ENCODE measurements at places on chromosomes 13 and 19. TPM values are rescaled to one million over a fixed set of nuclear protein-coding genes. Genes with fewer than 3 reads are reported as not detected.

The KLK3 gene
- not detected for total RNA-seq

The MOB3A gene
- total RNA-seq: 14.2 TPM

The ZNF791 gene
- 16.5 TPM for total RNA-seq

The KLK14 gene
- total RNA-seq: 0.16 TPM

The KIR2DL3 gene
- 0.09 TPM for total RNA-seq

The LAIR2 gene
- not detected for total RNA-seq

The LYL1 gene
- 0.41 TPM for total RNA-seq

The RGL3 gene
- 0.60 TPM for total RNA-seq

The ZMYM5 gene
- total RNA-seq: 15.2 TPM

The F10 gene
- 1.5 TPM for total RNA-seq

The ZNF682 gene
- total RNA-seq: 16.2 TPM

The ZNF814 gene
- total RNA-seq: 35.0 TPM

The ZNF444 gene
- 20.1 TPM for total RNA-seq

The ELF1 gene
- 9.9 TPM for total RNA-seq

DNA sequence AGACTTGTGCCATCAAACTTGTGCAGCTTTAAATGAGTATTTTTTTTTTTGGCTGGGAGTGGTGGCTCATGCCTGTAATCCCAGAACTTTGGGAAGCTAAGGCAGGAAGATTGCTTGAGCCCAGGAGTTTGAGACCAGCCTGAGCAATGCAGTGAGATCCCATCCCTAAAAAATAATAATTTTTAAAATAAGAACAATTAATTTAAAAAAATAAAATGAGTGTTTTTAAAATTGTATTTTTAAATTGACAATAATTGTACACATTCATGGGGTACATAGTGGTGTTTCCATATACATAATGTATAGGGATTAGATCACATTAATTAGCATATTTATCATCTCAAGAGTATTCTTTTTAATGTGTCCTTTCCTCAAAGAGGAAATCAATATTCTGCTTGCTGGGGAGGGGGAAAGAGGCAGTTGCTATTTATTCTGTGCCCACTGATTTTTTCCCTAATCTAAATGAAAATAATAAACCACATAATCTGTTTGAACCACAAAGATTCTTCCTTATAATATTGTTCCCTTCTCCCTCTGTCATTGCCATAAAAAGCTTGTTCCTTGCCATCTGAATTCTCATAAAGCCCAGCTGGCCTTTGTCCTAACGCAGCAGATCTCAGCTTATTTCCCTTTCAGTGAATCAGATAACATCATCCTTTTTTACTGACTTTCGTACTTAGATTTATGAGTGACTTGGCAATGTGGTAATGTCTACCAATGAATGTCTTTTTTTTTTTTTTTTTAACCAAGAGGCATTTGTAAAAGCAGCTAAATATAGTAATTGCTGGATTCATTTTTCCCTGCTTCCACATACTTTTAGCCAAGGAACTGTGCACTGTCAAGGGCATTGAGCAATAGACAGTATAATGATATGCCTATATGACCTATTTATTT is 81.8 kb upstream of the RUBCNL start:
- peak; percentile 91 for ATAC-seq

DNA sequence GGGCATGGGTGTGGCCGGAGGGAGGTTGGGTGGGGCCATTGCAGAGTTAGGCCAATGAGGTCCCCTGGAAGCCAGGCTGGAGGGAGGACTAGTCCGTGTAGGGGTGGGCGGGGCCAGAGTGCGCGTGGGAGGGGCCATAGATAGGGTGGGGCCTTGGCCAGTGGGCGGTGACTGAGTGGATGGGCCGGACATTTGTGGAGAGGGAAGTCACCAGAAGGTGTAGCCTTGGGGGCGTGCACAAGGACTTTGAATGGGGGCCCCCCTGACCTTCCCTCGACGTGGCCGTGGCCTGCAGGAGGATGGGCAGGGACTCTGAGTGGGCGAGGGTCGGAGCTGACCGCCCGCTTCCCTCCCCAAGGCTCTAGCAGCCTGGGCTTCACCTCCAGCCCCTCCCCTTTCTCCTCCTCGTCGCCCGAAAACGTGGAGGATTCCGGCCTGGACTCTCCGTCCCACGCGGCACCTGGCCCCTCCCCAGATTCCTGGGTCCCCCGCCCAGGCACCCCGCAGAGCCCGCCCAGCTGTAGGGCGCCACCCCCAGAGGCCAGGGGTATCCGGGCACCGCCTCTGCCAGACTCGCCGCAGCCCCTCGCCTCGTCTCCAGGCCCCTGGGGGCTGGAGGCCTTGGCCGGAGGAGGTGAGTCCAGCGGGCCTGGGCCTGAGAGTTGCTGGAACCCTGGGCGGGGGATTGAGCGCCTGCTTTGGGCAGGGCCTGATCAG is 16.5 kb upstream of the B3GNT3 start:
- ATAC-seq: peak; percentile 74

- ATAC-seq: no peak
These were observed 2.0 kb downstream of the SPACA6 start for GRCh38 chr19:51695088-51695487.

DNA sequence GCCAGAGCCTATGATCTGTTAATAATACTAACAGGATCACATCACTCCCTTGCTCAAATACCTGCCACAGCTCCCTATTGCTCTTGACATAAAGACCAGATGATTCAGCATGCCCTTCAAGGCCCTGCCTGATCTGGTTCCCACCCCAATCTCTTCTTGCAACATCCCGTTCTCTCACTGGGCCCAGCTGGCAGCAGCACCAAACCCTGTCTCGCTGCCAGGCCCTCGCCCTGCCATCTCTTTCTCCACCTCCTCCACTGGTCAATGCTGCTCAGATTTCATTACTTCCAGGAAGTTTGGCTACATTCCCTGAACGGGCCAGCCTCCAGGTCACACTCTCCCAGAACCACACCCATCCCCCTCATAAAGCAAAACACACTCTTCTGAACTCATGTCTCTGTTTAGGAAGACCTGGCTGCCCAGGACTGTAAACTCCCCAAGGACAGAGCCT is 8.6 kb upstream of the BCAT2 start:
- ATAC-seq: no peak

GRCh38 chr19:54470991-54471782 is 1.9 kb downstream of the CDC42EP5 start:
- ATAC-seq: peak; percentile 5

- no peak for ATAC-seq
These were observed 17.2 kb upstream of the SLITRK6 start for GRCh38 chr13:85816413-85816812.

GRCh38 chr13:89490661-89491060 is 1819.5 kb downstream of the SLITRK5 start:
- no peak for ATAC-seq

- ATAC-seq: no peak
These were observed 7.1 kb downstream of the HNRNPM start for GRCh38 chr19:8451885-8452284.

GRCh38 chr19:1645299-1645698 is 7.1 kb downstream of the TCF3 start:
- ATAC-seq: no peak

- ATAC-seq: no peak
These were observed 109.3 kb downstream of the COL4A2 start for GRCh38 chr13:110416131-110417025.

DNA sequence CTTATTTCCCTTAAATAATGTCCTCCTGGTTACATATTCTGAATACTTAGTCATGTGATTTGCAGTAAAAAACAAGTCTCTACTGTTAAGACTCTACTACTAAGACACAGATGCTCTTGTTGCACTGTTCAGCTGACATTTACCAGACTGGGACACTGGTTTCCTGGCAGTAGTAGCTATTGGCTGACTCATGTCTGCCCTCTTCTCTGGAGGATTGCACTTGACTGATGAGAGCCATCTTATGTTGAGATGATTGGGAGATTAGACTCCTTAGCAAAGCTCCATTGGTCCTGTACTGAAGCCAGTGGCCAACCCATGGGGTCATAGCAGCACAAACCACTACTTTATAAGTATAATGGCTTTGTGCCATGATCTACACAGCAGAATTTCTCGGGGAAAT is 1672.6 kb upstream of the PCDH20 start:
- ATAC-seq: peak; percentile 32

DNA sequence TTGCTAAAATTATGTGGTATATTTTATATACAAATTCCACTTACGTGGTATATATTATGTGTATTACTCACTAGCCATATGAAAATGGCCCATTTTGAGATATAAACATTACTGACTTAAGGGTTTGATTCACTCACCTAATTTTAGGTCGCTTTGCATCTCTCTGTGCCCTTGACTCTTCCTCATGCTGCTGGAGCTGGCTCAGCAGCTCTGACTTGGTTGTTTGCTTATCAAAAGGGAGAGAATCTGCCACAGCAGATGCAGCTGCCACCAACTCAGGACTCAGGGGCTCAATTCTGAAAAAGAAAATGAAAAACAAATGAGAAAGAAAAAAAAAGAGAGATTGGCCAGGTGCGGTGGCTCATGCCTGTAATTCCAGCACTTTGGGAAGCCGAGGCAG is 12.2 kb downstream of the MRPS31 start:
- no peak for ATAC-seq

GRCh38 chr19:56919308-56919995 is 78.9 kb upstream of the PEG3 start:
- no peak for ATAC-seq

GRCh38 chr19:15195371-15196334 is 5.1 kb downstream of the NOTCH3 start:
- peak; percentile 86 for ATAC-seq

GRCh38 chr19:39553082-39553652 is 13.2 kb upstream of the EID2 start:
- no peak for ATAC-seq

DNA sequence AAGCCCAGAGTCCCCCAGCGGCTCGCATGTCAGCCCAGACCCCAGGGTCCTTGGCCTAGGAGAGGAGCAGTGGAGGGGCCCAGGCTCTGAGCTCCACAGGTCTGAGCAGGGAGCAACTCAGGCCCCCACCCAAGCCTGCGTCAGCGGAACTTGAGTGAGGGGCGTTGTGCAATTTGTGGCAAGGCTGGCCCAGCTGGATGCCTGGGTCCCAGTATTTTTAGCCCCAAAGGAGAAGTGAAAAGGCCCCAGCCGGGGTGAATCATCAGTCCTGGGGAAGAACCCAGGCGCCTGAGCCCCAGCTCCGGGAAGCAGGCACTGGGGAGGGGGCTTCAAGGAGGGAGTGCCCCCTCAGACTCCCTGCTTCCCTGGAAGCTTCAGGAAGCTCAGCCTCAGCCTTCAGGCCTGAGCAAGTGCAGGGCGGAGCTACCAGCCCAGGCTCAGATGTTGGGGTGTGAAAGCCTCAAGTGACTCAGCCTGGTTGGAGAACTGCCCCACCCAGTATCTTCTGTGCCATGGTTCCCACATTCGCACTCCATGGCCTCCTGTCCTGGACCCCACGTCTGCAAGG is 7.2 kb downstream of the MED29 start:
- ATAC-seq: no peak

DNA sequence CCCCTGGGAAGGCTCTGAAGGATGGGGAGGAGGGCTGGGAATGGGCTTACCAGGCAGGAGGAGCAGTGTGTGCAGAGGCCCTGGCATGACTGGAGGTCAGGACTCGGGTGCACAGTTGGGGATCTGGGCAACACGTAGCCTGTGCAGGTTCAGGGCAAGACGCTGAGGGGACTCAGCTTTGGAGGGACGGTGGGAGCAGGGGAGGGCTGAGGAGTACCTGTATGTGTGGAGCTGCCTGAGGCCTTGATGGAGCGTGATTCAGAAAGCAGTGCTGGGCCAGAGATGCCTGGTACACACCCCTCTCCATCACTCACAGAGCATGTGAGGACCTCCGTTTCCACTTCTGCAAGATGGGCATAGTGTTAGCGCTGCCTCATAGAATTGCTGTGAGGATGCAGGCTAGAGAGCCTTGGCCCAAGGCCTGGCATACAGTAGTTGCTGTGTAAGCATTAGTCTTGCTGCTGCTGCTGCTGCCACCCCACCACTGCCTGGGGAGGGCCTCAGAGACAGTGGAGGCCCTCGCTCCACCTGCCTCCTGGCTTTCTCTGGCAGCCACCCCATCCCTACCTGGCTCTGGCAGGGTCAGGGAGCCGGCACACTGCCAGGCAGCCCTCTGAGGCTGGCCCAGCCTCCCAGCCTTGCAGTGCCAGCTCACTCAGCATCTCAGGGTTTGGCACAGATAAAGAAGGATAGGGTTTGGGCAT is 2.4 kb downstream of the PAK4 start:
- ATAC-seq: no peak

- ATAC-seq: peak; percentile 1
These were observed 630 bp downstream of the RAP2A start for GRCh38 chr13:97434397-97435201.

DNA sequence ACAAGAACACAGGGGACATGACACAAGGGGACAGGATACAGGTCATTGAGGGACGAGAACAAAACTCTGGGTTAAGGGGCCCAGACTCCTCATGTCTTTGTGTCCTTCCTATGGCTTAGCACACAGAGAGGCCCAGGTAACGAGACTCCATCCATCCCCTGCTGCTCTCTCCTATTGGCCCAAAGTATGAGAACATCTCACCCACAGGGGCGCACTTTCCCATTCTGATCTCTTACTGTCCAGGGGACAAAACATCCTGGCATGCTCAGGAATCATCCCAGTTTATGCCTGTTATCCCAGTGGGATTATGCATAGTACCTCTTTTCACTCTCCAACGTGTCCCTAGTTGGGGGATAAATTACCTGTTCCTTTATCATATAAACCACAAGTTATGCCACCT is 19.2 kb downstream of the C13orf42 start:
- no peak for ATAC-seq

DNA sequence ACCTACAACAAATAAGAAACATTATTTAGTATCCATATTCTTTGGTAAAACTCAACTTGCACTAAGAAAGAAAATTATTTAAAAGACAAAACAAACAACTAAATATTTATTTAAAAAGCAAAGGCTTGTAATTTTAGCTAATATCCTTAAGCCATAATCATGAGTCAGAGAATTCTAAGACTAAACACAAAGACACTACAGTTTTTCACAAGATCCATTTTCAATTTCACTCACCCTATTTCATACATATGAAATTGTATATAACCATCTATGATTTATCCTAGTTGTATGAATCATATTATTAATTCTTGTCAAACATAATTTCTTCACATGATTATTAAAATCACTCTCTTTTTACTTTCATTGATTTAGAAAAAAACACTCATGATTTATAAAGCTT is 64.3 kb downstream of the MICU2 start:
- no peak for ATAC-seq

DNA sequence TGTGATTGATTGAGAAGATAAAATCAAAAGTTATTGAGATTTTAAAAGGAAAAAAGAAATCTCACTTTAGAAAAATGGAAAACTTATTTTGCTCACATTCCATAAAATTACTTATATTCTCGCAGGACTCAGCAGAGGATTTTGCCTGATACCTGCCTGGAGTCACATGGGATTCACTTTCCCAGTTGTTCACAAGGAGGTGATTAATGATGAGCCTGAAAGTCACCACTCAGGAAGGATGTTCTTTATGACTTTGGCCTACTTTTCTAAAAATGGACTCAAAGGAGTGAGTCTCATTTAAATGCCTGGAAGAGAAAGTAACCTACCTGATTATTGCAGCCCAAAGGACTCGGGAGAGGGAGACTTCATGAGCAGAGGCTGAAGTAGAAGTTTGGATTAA is 34.5 kb upstream of the FAM216B start:
- ATAC-seq: no peak

DNA sequence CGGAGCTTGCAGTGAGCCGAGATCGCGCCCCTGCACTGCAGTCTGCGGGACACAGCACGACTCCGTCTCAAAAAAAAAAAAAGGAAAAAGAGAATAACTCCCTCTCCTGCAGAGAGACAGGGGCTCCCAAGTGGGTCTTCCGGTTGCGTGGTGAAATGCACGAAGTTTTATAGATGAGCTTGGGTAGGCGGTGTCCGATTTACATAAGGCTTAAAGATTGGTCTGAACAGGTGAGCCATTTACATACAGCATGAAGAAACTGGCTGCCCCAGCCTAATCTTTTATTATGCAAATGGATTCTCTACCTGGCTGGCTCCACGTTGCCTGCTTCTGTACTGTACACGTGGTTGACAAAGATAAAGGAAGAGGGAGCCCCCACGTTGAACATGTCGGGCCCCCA is 19.5 kb downstream of the ADGRE2 start:
- no peak for ATAC-seq
